ENCODE measurements at places on chromosomes 3 and 15. TPM values are rescaled to one million over a fixed set of nuclear protein-coding genes. Genes with fewer than 3 reads are reported as not detected.

GRCh38 chr3:126983653-126984390 lies 907 bp downstream of the PLXNA1 start:
- no peak for DNase-seq

DNA sequence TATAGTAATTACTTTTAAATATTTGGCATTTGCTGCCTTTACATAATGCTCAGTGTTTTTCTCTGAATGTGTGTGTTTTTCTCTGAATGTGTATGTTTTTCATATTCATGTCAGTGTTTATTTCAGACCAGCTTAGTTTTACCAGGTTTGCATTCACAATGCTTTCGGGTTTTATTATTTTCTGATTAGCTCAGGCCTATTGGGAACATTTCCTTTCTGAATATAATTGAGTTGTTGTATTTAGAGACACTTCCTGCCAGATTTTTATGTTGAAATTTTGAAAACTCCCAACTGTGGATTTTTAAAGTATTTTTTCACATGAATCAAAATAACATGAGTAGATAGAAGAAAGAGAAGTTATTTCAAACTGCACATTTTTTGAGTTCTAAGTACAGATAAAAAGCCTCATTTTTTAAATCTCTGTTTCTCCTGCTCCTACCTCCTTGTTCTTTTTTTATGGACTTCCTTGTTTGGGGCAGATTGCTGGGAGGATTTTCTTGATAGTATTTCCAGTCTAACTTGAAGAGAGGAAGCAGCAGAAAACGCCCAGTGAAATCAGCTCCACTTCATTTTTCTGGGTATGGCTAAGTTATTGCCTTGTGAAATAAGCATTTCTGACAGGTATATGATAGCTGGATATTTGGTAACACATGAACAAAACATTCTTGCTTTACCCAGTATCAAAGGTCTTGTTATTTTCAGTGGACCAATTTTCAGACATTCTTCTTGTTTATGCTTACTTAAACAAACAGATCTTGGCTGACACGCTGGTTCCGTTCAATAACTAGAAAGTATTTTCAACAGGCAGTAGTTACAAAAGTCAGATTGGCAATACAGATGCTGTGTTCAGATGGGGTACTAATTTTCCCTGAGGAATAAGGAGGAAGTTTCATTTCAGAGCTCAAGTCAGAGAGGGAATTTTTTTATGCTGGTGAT lies 70.7 kb downstream of the RIOX2 start:
- no peak for DNase-seq

The MB21D2 gene
- 5.9 TPM for total RNA-seq

DNA sequence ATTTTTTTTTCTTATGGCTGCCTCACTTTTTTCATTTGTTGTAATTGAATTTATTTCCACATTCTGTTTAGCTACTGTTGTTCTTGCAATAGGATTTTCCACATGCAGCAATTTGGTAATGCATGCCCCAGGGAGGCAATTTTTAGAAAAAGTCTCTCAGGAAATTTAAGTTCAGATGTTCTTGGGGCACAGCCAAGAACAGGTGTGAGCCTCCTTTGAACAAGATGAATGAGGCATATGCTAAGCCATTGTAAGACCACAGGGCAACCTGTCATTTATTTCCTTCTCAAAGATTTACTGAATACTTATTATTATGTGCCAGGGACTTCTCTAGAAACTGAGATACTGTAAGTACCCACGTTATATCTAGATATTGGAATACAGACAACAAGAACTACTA lies 549.5 kb downstream of the DIPK2A start:
- no peak for DNase-seq

- no peak for DNase-seq
Measured at GRCh38 chr3:114319453-114319852, 25.6 kb downstream of the TIGIT start.

The SLC6A20 gene
- total RNA-seq, result not detected

The FBXO40 gene
- 187 TPM for total RNA-seq

DNA sequence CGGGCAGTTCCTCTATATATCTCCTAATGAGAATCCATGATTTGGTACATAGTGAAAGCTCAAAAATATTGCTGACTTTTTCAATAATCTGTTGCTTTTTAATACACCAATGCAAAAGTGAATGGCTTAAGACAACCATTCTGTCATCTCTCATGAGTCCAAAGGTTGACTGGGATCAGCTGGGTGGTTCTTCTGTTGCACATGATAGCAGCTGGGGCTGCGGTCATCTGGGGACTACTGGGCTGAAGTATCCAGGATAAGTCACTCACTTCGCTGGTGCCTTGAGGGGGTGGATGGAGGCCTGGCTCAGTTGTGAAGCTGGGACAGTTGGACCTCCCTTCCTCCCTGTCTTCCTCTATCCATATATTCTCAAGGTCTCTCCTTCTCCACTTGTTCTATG lies 53.7 kb downstream of the NOX5 start:
- no peak for DNase-seq

The PATL2 gene
- 0.75 TPM for total RNA-seq

The PCYT1A gene
- total RNA-seq, result 89.0 TPM

GRCh38 chr3:105834768-105835167 lies 34.0 kb downstream of the CBLB start:
- no peak for DNase-seq

GRCh38 chr15:69510556-69510955 lies 57.9 kb downstream of the RPLP1 start:
- DNase-seq, result no peak

- DNase-seq, result no peak
Measured at GRCh38 chr3:64638981-64639481, 48.8 kb downstream of the ADAMTS9 start.

- no peak for DNase-seq
Measured at GRCh38 chr3:170623524-170623923, 37.6 kb upstream of the SLC7A14 start.

The C3orf20 gene
- total RNA-seq, result not detected

The LRRN1 gene
- total RNA-seq, result not detected

DNA sequence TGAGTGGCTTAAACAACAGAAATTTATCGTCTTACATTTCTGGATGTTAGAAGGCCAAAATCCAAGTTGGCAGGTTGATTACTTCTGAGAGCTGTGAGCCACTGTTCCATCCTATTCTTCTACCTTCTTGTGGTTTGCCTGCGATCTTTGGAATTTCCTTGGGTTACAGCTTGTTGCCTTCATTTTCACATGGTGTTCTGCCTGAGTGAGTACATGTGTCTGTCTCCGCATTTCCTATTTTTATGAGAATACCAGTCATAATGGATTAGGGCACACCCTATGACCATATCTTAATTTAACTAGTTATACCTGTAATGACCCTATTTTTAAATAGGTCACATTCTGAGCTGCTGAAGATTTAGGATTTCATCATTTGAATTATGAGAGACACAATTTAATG lies 294.3 kb downstream of the CNTN4 start:
- no peak for DNase-seq

GRCh38 chr3:129058441-129059200 lies 2.0 kb upstream of the GP9 start:
- no peak for DNase-seq

The SPINK8 gene
- total RNA-seq, result not detected

DNA sequence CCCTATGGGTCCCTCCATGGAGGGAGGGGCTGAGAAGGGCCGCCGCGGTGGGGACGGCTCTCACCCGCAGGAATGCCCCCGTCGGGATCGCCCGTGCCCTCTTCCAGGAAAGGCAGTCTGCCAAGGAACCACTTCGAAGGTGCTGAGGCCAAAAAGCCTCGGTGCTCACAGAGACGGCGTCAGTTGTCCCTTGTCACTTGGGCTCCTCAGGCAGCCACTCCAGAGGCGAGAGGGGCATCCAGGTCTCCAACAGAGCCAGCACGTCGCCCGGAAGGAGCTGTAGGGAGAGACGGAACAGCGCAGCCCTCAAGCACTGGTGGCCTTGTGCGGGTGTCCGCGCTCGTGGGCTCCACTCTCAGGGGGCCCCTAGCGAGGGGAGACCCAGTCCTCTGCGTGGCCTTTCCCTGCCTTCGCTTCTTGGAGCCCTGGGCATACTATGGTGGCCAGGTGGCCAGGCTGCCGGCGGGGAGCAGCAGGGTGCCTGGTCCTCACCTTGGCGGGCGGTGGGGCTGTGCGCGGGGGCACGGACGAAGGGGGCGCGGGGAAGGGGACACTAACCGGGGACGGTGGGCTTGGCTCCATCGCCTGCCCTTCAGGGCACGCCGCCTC lies 994 bp downstream of the MESP1 start:
- no peak for DNase-seq

DNA sequence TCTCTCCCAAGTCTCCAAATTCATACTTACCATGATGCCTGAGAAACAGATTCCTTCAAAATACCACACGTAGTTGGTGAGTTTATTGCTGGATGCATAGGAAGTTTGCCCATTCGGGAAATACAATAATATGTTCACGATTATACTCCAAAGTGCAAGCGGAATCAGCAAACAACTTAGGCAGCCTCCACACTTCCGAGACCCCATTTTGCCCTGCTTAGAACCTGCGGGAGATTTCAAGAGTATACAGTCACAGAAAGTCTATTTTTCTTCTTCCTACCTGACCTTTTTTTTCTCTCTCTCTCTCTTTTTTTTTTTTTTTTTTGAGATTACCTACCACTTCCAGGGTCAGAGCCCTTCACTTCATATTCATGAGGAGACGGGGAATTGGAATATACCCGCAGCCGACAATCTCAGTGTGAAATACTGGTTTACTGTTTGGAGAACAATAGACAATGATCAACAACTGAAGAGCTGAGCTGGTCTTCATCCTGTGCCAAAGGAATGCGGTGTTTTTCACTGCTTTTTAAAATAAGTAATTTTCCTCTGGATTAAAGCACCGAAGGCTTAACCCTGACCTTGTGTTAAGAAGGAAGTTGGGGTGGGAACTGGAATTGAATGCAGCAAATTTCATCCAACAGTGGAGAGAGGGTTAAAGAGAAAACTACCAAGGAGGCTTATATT lies at the start of gene TM4SF18:
TM4SF18 (minus strand) TSS at position 461 of the 684 bp plus-strand sequence; CDS start at position 207, 254 bp downstream.
- no peak for DNase-seq

DNA sequence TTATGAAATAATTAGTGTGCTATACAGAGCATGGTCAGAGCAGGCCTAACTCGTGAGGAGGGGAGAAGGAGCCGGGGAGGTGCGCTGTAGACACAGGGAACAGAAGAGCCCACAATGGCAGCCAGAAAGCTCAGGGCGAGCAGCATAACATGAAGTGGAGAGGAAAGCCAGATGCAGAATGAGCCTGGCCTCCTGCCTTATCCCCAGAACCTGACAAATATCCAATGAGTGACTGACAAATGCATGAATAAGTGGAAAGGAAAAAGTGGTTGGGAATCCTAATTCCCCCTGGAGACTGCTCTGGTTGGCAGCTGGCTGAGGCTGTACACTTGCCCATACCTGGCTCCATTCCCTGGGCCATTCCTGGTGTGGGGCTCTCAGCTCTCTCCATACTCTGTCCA lies 9.2 kb upstream of the MST1R start:
- no peak for DNase-seq

DNA sequence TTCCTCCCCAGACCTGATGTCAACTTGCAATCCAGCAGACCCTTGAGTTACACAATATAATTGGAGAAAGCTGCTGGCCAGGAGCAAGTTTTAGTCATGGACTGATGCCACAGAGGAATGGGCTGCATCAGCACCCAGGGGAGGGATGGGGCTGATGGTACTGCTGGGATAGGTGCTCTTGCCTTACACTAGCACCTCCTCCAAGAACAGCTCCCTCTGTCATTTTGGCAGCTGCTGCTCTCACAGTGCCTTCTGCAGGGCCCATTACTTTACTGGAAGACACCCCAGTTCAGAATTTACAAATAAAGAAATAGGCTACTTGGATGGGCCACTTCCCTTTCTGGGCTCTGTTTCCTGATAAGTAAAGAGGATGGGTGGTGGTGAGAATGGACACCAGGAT lies 85.3 kb upstream of the RORA start:
- no peak for DNase-seq

DNA sequence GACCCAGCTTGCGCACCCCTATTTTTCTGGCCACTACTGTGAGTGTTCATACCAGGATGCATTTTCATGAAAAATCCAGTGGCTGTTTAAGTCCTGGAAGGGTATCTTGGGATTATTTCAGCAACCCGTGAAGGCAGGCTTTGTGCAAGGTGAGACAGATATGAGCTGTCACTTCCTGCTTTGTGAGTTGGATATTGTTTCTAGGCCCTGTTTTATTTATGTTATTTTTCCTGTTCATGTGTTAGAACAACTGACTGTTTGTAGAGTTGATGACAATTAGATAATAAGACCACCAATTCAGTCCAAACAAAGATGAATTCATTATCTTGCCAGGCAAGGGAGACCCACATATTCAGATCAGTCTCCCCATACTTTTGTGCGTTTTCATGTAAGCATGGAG lies 42.5 kb downstream of the ZBTB38 start:
- DNase-seq, result no peak

- no peak for DNase-seq
Measured at GRCh38 chr3:134274571-134274970, 23.9 kb upstream of the RYK start.

DNA sequence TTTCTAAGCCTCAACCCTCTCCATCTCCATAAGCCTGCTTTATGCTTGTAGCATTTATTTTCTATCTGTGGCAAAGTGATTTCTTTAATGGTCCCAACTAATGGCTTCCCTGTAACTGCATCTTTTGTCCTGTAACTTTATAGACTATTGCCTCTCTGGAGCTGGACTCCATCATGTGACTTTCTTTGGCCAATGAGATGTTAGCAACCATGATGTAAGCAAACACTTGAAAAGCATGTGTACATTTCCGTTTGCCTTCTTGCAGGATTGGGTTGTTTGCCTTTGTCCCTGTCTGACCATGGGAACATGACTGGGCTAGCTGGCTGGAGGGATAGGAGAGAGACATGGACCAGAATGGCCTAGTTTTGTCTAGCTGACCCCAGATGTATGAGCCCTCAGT lies 106.0 kb upstream of the LRIG1 start:
- no peak for DNase-seq

- peak; percentile 70 for DNase-seq
Measured at GRCh38 chr3:10957976-10958749, 34.4 kb upstream of the SLC6A1 start.

The MUC13 gene
- not detected for total RNA-seq

Measured in right atrium auricular region (tissue), 2 donors.